ENCODE measurements at places on chromosomes 12 and 14. TPM values are rescaled to one million over a fixed set of nuclear protein-coding genes. Genes with fewer than 3 reads are reported as not detected.

DNA sequence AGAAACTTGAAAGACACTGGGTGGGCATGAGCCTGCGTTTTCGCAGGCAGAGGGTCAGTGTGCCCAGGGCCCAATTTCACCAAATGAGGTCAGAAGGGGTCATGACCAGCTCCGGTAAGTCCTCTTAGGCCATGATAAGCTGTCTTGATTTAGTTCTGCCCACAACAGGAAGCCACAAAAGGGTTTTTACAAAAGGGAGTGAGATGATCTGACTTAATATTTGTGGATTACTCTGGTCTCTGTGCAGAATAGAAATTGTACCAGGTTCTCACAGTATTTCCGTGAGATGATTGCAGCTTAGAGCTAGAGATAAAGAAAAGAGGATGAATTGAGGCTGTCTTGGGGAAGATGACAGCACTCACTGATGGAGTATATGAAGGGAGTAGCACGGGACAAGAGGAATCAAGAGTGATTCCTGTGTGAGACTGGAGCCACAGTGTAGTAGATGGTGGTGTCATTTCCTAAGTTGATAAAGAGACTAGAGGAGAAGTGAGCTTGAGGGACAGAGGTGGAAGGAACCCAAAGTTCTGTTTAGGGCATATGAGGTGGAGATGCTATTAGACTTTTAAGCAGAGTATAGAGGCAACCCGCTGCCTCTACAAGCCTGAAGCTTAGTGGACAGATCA, 288.3 kb upstream of the AMIGO2 start:
- H3K36me3 ChIP-seq, result peaks cover 17% of the 10 kb centered on the region
- no peaks in the 10 kb centered on the region for H3K27me3 ChIP-seq
- peaks cover 25% of the 10 kb centered on the region for H3K4me1 ChIP-seq

- H3K4me1 ChIP-seq, result peaks cover 51% of the 10 kb centered on the region
- no peaks in the 10 kb centered on the region for H3K36me3 ChIP-seq
- no peak overlapping the region for H3K27ac ChIP-seq
- no peaks in the 10 kb centered on the region for H3K27me3 ChIP-seq
Observed at GRCh38 chr12:68139941-68140340, 19.6 kb downstream of the IFNG start.

DNA sequence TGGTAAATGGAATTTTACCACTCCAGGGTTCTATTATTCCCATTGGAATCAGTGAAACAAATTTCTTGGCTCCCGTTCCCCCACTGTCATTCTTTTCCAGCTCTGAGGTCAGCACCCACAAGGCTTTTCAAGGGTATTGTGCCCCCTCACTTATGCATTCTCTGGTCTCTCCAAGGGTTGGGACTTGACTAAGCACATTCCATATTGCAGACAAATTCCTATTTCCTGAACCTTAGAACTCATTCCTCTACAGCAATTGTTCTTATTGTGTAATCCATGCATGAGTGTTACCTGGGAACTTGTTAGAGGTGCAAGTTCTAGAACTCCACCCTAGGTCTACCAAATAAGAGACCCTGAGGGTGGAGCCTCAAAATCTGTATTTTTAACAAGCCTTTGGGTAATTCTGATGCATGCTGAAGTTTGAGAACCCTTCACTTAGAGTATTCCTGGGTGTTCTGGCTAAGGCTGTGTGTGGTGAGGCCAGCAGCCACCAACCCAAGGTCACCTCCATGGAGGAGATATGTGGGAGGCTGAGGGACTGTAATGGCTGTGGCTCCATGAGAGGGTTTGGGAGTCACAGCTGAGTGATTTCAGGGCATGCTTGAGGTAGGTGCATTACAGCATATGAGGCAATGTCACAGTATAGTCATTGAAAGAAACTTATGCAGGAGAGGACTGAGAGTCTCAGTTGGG, 150.9 kb downstream of the TTC6 start:
- DNase-seq, result no peak
- H3K27ac ChIP-seq, result no peak overlapping the region
- no peak overlapping the region for H3K4me3 ChIP-seq
- H3K36me3 ChIP-seq, result no peaks in the 10 kb centered on the region

ARPC3 gene
- 279 TPM for total RNA-seq

PMCH gene
- total RNA-seq, result not detected

ZNF385A gene
- total RNA-seq, result 1.1 TPM

GRCh38 chr12:111085096-111085495, 164.7 kb upstream of the MYL2 start:
- no peaks in the 10 kb centered on the region for H3K4me1 ChIP-seq
- no peak for DNase-seq
- H3K27me3 ChIP-seq, result no peaks in the 10 kb centered on the region
- no peak overlapping the region for H3K27ac ChIP-seq
- no peak overlapping the region for H3K4me3 ChIP-seq
- H3K36me3 ChIP-seq, result no peaks in the 10 kb centered on the region

GRCh38 chr12:121927813-121928212, 9.4 kb downstream of the CFAP251 start:
- H3K36me3 ChIP-seq, result no peaks in the 10 kb centered on the region
- DNase-seq, result no peak
- no peaks in the 10 kb centered on the region for H3K4me1 ChIP-seq
- no peak overlapping the region for H3K4me3 ChIP-seq
- H3K27ac ChIP-seq, result no peak overlapping the region
- no peaks in the 10 kb centered on the region for H3K27me3 ChIP-seq

- H3K36me3 ChIP-seq, result peaks cover 1% of the 10 kb centered on the region
- no peak for DNase-seq
- H3K4me1 ChIP-seq, result peaks cover 1% of the 10 kb centered on the region
- H3K27ac ChIP-seq, result no peak overlapping the region
- H3K4me3 ChIP-seq, result no peak overlapping the region
Observed at GRCh38 chr14:73003681-73004080, 23.2 kb downstream of the ZFYVE1 start.
